Fibroblast of skin of back (primary cell): ENCODE measurements at places on chromosomes 2 and 18.
A peak's percentile ranks its signal among the peaks of the same experiment; 100 is the strongest.

DNA sequence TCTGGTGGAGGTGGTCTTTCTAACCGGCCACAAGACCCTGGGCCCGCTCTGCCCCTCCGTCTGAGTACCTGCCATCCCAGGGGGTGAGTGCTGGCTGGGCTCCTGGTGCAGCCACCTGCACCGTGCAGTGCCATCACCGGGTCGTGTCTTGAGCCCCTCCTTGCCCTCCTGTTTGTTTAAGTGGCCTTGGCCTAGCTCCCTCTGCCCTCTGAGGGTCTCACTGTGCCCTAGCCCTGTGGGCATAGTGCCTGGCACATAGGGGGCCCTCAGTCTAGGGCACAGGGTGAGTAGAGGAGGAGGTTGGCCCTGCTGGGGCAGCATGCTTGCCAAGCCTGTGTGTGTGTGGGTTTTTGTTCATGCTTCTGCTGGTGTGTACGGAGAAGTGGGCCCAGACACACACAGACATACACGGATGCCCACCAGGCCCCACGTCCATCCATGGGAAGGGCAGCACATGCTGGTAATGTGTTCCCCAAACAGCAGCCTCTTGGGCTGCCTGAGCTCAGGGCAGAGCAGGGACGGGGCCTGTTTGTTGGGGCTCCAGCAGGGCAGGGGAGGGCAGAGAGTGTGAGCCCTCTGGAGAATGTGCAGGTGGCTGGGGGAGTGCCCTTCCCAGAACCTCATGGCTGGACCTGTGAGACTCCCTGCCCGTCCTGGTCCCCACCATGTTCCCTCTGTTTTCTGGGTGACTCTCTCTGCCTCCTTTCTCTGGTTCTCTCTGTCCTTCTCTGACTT is 94.6 kb downstream of the GLI2 start:
- DNase-seq = no peak

- no peak for DNase-seq
These were observed 8.3 kb upstream of the TNS1 start for GRCh38 chr2:218010984-218011652.

DNA sequence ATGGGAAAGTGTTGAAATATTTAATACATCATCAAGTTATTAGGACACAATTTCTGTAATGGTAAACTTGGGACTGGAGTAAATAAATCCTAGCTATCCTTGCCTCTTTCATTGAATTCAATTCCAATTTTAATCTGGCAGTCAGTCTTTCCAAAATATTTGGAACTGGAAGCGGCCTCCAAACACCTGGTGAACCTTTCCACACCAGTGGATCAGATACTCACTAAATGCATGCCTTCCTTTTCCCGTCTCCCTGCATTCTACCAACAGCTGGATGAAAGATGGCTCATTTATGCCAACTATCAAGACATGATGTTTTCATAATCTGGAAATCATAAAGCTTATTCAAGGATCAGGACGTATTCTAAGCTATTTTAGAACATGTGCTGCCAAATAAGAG is 488.2 kb upstream of the SPHKAP start:
- DNase-seq = no peak

GRCh38 chr18:39872651-39873050 is 2082.4 kb upstream of the PIK3C3 start:
- no peak for DNase-seq

DNA sequence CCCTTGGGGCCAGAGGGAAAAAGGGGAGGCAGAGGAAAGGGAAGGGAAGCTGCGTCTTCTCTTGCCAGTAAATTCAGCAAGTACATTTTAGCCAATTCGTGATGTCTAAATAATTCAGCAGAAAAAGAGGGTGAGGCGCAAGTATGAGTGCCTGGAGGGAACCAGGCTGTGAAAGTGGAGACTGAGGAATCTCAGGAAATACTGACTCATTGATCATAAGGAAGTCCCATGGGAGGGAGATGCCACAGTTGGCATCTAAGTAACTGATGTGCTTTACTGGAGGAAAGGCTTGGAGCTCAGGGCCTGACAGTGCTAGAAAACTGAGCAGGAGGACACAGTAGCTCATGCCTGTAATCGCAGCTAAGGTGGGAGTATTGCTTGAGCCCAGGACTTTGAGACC is 31.1 kb downstream of the KIF5C start:
- DNase-seq = peak; percentile 65

GRCh38 chr2:205766779-205767359 is 84.6 kb downstream of the NRP2 start:
- DNase-seq = peak; percentile 64

GRCh38 chr2:58030771-58031170 is 15.8 kb upstream of the VRK2 start:
- peak; percentile 51 for DNase-seq

DNA sequence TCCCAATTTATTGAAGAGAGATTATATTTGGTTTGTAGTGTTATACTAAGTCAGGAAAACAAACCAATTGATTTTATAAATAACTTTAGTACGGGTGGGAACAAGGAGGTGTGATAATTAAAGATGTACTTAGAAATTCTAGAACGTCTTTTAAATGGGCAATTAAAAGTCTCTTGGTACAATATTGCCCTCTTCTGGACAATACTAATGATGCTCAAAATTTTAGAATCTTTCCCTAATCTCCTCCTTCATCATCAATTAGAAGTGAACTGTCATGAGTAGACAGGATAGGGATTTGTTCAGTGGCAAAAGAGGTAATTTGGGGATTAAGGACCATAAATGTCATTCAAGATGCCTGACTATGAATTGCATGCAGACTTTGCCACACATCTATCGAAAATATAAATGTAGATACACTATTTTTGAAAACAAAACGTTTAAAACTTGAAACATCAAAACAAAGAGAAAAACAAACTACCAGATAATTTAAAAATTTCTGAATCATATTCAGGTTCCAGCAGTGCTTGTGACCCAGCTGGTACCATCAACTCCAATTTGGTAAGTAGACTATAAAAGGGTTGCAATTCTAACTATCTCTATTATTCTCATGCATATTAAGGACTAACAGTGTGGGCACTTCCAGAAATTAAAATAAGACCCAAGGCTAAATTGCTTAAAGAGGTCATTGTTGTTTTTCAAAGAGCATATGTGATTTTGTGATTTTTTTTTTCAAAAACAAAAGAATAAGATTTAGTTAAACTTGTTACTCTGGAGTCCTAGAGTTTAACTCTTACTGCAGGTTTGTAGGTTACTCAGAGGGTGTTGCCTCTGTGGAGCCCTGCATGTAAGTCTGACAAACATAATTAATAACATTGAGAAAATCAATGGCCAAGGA is 123.5 kb downstream of the LAMA3 start:
- peak; percentile 35 for DNase-seq

DNA sequence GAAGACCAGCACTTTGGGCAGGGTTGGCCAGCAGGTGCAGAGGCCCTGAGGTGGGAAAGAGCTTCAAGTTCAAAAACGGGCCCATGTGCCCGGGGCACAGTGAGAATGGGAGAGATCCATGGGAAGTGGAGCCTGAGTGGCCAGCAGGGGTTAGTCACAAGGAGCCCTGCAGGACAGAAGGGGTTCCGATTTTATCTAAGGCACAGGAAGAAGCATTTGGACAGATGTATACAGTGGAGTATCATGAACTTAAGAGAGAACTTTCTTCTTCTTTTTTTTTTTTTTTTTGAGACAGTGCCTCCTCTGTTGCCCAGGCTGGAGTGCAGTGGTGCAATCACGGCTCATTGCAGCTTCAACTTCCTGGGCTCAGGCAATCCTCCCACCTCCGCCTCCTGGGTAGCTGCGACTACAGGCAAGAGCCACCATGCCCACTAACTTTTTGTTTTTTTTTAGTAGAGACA is 24.0 kb downstream of the WIPF1 start:
- DNase-seq = no peak

DNA sequence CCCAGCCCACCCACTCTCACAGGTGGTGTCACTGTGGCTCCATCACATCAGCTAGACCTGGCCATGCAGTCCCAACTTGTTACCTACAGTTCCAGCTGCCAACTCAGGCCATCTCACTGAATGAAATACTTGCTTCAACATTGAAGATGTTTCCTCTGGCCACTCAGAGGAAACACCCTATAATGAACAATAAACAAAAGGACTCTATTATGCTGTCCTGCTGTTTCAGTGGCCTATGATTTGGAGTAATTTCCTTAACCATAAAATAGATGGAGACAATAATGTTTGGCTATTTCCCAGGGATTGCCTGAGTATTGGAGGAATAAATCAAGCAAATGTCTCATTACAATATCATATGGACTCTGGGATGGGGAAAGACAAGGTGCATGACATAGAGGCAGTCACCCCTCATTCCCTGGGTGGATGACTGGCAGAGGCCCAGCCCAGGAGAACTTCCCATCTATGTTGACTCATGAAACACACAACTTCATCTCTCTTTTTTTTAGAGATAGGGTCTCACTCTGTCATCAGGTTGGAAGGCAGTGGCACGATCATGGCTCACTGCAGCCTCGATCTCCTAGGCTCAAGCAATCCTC is 134.4 kb downstream of the TGIF1 start:
- no peak for DNase-seq

GRCh38 chr2:20614201-20615067 is 36.5 kb downstream of the HS1BP3 start:
- no peak for DNase-seq

DNA sequence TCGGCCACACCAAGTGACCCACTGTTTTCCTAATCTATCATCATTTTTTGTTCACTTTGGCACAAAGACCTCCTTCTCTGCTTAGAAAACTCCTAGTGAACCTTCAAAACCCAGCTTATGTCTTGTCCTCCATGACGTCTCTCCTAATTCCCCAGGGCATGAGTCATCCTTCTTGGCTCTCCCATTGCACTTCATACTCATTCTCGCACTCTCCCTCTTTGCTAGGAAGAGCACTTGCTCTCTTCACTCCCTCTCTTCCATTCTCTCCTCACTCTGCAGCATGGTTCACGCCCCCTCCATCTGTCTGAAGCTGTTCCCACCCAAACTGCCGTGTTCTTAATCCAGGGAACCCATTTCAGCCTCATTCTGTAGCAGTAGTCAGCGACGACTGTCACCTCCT is 103.9 kb downstream of the MRO start:
- DNase-seq = no peak

DNA sequence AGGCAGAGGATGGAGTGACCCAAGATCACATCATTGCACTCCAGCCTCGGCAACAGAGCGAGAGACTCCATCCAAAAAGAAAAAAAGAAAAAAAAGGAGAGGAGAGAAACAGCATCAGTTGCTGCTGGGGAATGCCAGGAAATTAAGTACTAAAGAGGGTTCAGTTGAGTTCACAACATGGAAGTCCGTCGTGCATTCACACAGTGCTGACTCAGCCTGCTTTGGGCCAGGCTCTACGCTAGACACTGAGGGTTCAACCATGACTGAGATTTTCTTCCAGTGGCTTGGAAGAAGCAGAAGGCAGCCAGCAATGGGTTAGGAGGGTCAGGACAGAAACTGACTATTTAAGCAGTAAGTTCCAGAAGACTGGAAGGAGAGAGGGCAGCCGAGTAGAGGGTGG is 108.8 kb downstream of the FMNL2 start:
- DNase-seq = no peak

GRCh38 chr2:43898134-43898837 is 59.5 kb downstream of the ABCG8 start:
- DNase-seq = peak; percentile 10

DNA sequence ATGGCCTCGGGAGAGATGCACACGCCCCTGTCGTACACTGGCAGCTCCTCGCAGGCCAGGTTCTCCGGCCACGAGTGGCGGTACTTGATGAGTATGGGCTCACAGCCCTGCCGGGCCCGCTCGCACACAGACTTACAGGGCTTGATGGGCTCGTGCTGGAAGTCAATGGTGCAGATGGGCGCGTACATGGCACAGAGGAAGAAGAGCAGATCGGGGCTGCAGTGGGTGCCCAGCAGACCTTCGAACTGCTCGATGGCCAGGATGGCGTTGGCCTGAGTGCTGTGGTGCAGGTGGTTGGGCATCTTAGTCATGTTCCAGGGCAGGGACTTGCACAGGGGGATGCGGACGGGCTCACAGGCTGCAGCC is 359 bp downstream of the FRZB start:
- peak; percentile 8 for DNase-seq

GRCh38 chr2:100977511-100977910 is 24.6 kb upstream of the RPL31 start:
- no peak for DNase-seq

DNA sequence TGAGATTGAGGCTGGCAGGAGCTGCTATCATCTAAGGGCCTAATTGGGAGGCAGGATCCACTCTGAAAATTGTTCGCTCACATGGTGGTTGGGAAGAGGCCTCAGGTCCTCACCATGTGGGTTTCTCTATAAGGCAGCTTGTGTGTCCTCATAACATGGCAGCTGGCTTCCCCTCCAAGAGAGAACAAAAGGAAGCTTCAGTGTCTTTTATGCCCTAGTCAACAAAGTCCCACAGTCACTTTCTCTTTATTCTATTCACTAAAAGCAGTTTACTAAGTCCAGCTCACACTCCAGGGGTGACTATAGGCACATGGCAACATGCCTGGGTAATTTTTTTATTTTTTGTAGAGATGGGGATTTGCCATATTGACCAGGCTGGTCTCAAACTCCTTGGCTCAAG is 5.8 kb upstream of the ITGAV start:
- no peak for DNase-seq

DNA sequence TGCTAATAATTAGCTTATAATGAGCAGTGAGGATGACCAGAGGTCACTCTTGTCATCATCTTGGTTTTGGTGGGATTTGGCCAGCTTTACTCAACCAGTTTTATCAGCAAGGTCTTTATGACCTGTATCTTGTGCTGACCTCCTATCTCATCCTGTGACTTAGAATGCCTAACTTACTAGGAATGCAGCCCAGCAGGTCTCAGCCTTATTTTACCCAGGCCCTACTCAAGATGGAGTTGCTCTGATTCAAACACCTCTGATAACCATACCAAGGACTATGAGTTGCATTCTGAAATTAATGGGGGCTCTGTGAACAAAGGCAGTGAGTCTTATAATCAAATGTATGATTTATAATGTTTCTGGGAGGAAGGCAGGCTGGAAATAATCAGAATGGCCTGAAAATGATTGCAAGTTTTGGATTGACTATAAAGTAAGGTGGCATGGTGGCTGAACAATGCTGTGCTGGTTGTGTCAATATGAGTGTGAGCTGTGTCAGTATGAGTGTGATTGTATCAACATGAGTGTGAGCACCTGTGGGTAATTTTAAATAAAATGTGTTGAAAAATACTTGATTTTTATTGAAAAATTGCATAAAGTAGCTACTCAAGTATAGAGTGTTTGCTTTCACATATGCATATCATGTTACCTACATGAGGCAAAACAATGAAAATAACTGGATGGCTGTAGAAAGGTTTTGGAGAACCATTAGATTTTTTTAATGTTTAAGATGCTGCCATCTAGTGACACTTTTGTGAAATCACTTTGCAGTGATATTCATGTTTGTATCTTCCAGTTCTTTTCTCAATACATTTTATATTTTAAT is 103.0 kb downstream of the KYNU start:
- DNase-seq = peak; percentile 39
